ENCODE measurements at places on chromosomes 3 and 15.

DNA sequence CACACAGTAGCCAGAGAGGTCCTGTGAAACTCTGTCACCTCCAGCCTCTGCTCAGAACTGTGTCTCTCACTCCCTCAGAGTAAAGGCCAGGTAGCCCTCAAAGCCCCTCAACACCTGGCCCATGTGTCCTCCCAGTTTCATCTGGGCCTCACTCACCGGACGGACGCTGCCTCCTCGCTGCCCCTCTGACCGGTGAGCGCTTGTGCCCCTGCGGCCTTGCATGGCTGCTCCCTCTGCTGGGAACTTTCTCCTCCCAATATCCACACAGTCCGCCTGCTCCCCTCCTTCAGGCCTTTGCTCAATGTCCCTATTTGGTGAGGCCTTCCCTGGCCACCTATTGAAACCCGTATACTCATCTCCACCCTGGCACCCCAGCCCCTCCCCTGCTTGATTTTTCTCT lies 36.8 kb upstream of the TRH start:
- DNase-seq: no peak

DNA sequence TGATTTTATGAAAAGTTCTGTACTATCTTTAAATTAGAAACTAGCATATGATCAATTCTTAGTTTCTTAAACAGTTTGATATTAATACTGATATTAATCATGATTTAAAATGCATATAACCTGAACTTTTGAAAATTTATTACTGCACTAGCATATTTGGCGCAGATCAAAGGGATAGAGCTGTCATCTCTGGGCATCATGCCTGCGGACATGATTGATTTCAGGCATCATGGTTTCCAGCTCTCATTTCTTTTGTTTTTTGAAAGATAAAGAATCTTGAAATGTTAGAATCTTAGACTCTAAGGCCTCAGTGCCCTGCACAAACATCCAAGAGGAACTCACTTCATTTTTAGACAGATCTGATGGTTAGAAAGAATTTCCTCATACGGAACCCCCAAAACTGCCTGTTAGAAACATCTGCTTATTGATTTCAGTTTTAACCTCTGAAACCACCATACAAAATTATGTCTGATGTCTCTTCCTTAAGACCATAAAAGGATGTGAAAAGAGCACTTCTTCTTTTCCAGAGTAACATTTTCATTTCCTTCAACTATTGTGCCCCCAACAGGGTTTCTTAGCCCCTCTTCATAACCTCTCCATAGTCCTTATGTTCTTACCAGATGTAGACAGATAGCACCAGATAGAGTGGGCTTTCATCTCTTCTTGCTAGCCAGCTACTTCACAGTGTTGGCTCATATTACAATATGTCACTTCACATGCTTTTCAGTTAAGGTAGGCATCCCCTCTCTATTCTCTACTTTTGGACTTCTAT lies 110.8 kb downstream of the BBX start:
- no peak for DNase-seq

- no peak for DNase-seq
Observed at GRCh38 chr3:134708671-134709070, 57.8 kb upstream of the KY start.

GRCh38 chr3:48435774-48436476 lies 4.0 kb downstream of the CCDC51 start:
- peak; percentile 79 for DNase-seq

DNA sequence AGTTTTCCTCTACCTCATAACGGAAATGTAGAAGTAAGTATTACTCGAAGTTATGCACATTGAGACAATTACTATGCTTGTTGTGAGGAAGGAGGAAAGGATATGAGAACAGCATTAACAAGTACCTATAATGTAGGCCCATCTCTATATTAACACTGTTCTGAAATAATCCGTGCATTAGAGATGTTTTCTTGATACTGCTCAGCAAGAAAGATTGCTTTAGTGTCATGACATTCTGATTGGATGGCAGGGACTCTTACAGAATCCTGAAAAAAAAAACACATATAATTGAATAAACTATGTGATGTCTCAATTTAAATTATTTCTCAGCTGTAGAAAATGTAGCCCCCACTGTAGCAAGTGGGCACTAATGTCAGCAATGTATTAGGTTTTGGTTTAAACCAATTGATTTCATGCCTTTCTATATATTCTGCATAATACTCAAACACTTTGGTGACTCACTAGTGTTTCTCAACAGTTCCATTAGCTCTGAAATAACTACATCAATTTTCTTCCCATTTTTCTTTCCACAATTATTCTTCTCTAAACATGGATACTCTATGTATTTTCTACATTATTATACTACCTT lies 598.3 kb upstream of the BCHE start:
- DNase-seq: no peak

GRCh38 chr15:45585069-45585791 lies 1.9 kb upstream of the BLOC1S6 start:
- DNase-seq: no peak

DNA sequence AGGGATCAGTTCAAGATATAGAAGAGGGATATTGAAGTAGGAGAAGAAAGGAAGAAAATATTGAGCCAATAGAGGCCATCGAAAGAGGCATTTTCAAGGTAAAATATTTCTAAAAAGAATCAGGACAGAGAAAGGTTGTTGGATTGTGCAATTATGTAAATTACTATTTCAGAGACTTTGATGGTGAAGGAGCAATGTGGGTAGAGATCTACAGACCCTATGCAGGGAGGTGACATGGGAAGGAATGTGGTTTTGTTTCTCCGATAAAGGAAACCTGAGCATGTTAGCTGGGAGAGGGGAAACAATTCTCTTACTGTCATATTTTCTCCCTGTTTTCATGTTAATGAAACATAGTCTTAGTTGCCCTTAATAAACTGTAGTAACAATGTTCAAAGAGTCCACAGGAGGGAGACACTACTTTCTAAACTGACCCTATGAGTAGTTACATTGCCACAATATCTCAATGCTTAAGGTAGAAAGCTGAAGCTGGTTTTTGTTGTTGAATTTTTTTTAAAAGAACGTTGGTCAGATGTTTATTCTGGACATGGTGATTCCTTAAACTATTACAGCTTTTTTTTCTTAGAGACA lies 133.3 kb downstream of the GRM7 start:
- DNase-seq: no peak

GRCh38 chr3:159944781-159945180 lies 43.9 kb upstream of the IL12A start:
- no peak for DNase-seq

DNA sequence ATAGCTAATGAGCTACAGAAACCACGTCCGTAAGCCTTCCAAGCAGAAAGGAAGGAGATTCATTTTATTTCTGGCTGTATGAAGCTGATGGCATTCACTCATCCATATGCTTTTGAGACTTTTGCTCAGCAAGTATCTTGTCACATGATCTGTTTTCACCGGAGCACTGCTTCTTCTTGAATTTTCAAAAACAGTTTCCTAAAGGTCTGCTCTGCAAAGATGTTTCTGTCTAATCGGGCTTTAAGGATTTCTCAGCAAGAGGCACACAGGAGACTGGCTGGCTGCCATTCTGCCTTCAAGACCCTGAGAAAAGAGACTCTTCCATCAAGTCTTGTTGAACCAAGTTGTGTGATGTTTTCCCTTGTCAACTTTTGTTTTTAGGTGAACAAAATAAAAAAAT lies 289.6 kb upstream of the LYSMD4 start:
- DNase-seq: no peak

DNA sequence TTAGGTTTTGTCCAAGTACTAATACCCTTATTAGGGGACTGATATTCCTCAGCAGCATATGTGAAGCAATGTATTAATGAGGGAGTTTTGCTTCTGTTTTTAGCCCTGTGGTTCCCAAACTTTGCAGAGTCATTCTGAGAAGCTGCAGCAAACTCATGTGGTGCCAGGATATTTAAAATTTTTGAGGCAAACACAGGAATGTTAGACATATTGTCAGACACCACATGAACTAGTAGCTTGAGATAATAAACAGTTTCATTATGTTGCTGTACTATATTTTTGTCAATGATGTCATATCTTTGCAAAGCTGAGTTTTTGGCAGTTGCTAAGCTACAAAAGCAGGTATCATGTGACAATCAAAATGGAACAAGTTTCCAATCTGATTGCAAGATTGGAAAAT lies 36.6 kb downstream of the ATP6V1A start:
- DNase-seq: no peak

DNA sequence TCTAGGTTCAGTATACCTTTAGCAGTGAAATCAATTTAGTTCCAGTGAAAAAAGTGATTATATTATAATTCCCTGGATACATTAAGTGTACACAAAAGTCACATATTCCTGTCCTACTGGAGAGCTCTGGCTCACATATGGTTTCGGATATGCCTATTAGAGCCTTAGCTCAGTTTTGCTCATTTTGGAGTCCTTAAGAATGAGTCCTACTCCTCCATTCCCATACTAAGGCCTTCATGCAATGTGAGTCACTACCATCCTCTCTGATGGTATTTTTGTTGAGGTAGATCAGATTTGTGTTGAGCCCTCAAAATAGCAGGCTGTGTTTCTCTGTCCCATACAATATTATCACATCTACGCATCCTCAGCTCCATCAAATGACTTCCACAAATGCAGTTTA lies 294.2 kb upstream of the COL8A1 start:
- DNase-seq: no peak

GRCh38 chr15:93223803-93224202 lies 134.8 kb upstream of the RGMA start:
- DNase-seq: no peak

DNA sequence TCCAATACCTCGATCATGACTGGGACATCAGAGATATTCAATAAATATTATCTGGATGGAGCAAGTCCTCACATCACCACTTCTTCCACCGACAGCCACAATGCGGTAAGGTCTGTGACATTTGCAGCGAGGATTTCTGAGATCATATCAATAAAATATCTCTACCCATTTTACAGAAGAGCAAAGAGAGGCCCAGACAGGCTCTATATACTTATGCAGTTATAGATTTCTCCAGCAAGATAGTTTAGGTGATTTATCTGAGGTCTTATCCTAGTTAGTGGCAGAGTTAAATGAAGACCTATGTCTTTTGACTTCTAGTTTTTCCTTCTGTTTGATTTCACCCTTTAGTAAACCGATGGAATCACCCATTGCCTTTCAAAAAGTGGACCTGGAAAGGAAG lies 81.6 kb downstream of the TNIK start:
- DNase-seq: no peak

- no peak for DNase-seq
Observed at GRCh38 chr15:95864467-95864886, 466.0 kb upstream of the NR2F2 start.

- DNase-seq: no peak
Observed at GRCh38 chr15:89197503-89197971, 23.8 kb downstream of the RLBP1 start.

- no peak for DNase-seq
Observed at GRCh38 chr15:70327856-70328678, 230.3 kb upstream of the TLE3 start.

DNA sequence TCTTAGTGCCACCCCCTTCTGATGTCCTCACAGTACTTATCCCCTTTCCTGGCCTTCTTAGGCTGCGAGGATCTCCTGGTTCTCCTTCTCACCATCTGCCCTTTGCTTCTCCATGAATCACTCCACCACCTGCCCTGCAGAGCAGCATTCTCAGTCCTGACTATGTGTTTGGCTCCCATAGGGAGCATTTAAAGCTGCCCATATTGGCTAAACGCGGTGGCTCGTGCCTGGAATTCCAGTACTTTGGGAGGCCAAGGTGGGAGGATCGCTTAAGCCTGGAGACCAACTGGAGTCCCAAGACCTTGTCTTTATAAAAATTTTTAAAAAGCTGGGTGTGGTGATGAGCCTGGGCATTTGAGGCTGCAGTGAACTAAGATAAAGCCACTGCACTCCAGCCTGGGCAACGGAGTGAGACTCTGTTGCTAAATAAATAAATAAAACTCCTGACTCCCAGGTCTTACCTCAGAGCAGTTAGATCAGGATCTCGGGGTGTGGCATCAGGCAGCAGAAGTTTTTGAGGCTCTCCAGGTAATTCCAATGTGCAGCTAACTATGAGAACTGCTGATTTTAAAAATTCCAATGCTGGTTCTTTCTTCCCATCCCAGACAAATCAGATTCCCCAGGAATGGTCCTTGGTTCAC lies 36.2 kb upstream of the TLE3 start:
- DNase-seq: no peak

- DNase-seq: no peak
Observed at GRCh38 chr15:85383470-85384148, 3.2 kb downstream of the AKAP13 start.

DNA sequence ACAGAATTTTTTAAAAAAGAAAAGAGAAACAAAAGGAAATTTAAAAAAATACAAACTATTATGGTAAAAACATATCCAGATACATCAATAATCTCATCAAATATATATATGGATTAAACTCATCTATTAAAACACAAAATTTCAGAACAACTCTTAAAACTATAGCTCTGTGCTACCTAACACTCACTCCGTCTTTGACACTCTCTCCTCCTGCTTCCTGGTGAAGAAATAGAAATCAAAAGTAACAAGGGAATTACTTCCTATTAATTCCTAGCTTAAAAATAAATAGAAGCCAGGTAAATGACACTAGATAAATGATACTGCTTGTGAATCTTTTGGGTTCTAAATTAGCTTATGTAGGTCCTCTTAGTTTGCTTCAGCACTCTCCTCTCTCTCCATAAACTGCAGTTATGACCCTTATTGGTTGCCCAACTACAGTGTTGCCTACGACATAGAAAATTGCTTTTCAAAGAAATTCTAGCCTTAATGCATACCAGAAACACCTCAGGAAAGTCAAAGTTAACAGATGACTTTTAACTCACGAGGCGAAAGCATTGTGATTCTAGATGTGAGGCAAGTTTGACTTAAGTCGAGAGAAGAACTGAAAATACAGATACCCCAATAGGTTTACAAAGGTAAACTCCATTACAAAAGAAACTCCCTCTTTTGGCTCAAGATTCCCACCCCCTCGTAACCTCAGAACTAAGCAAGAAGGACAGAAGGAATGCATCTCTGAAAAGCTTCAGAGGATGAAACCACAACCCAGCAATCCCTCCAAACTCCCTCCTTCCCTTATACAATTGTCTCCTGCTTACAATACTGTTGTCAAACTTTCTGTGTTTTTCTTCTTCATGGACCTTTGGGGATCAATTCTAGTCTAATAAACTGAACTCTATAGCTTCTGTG lies 394.7 kb downstream of the FGF12 start:
- no peak for DNase-seq

DNA sequence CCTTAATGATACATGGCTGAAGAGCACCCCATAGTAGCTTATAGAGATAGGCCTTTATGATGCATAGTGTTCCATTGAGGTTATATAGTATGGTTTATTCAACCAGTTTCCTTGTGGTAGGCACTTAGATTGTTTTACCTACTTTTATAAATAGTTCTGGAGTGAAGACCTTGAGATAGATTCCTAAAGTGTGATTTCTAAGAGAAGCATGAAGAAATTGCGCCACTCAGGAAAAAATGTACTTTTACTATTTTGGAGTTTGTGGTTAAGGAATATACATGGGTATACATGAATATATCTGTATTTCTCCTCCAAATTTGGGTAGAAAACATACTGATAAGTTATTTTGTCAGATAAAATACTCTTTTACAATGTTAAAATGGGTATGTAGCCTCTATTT lies 70.5 kb downstream of the CHD2 start:
- no peak for DNase-seq

Data from stimulated activated CD4-positive, alpha-beta T cell treated with anti-CD3 and anti-CD28 coated beads, Interleukin-12 subunit alpha, Interleukin-12 subunit beta, amount 100 ng/mL, for 4 hours (primary cell).